ENCODE measurements at places on chromosomes 7 and 10. TPM values are rescaled to one million over a fixed set of nuclear protein-coding genes. Genes with fewer than 3 reads are reported as not detected.

Gene SPDYE8
- total RNA-seq = not detected

Gene LRIT1
- not detected for total RNA-seq

Gene NUTM2A
- 1.6 TPM for total RNA-seq

Gene GARIN1A
- total RNA-seq = 1.1 TPM

Gene GFRA1
- total RNA-seq = 3.6 TPM

Gene ETV1
- 118 TPM for total RNA-seq

Gene SERPINE1
- total RNA-seq = 2.0 TPM

Gene ANXA8L1
- total RNA-seq = not detected

Gene SYNPO2L
- 354 TPM for total RNA-seq

Gene CTNNA3
- 190 TPM for total RNA-seq

DNA sequence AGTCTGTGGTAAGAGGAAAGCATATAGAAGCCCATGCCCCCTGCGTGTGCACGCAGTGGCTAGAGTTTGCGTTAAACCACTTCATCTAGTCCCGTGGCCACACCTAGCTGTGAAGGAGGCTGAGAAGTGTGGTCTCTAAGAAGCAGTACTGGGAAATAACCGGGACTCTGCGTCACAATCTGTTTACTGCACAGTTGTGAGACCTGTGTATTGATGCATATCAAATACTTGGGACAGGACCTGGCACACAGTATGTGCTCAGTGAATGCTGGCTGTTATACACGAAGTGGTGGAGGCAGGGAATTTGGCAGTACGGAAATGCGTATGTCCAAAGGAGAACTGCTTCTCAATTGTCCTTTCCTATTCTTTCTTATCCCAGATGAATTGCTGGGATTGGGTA lies 149.5 kb downstream of the ARHGAP21 start:
- peaks cover 5% of the 10 kb centered on the region for H3K4me1 ChIP-seq
- no peak overlapping the region for H3K4me3 ChIP-seq
- H3K27me3 ChIP-seq = no peaks in the 10 kb centered on the region
- no peaks in the 10 kb centered on the region for H3K36me3 ChIP-seq
- no peak overlapping the region for H3K27ac ChIP-seq
- DNase-seq = no peak

- H3K36me3 ChIP-seq = no peaks in the 10 kb centered on the region
- peaks cover 7% of the 10 kb centered on the region for H3K4me1 ChIP-seq
- H3K27ac ChIP-seq = no peak overlapping the region
- no peak overlapping the region for H3K4me3 ChIP-seq
Observed at GRCh38 chr7:148334441-148334956, 256.1 kb upstream of the C7orf33 start.

- no peak overlapping the region for H3K4me3 ChIP-seq
- no peaks in the 10 kb centered on the region for H3K4me1 ChIP-seq
- H3K27ac ChIP-seq = no peak overlapping the region
- no peak for DNase-seq
- H3K27me3 ChIP-seq = no peaks in the 10 kb centered on the region
- no peaks in the 10 kb centered on the region for H3K36me3 ChIP-seq
Observed at GRCh38 chr10:53836638-53837037, 964.4 kb downstream of the PCDH15 start.

GRCh38 chr7:148733496-148733895 lies 34.8 kb downstream of the CUL1 start:
- no peak overlapping the region for H3K27ac ChIP-seq
- no peaks in the 10 kb centered on the region for H3K27me3 ChIP-seq
- no peak overlapping the region for H3K4me3 ChIP-seq
- H3K4me1 ChIP-seq = peaks cover 24% of the 10 kb centered on the region

GRCh38 chr10:70281609-70282008 lies 2.2 kb downstream of the NPFFR1 start:
- H3K4me1 ChIP-seq = peaks cover 3% of the 10 kb centered on the region
- H3K27me3 ChIP-seq = peaks cover 55% of the 10 kb centered on the region
- no peak overlapping the region for H3K4me3 ChIP-seq
- no peak overlapping the region for H3K27ac ChIP-seq
- DNase-seq = no peak

DNA sequence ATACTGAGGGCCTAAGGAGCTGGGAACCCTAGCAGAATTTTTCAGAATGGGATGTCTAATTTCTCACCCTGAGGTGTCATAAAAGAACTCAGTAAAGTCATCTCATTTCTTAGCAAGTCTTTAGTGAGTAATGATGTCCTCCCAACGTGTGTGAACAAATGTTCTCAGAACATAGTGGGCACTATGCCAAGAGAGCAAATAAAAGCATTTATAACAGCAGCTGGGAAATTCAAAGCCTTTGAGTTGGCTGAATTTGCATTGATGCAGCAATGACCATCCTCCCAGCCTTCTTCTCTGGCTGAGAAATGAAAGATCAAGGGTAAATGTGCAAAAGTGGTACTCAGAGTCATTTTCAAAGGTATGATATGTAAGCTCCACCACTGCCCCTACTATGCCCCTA lies 109.4 kb downstream of the FAM107B start:
- H3K27ac ChIP-seq = no peak overlapping the region
- H3K36me3 ChIP-seq = no peaks in the 10 kb centered on the region
- DNase-seq = no peak
- no peak overlapping the region for H3K4me3 ChIP-seq

- no peak overlapping the region for H3K27ac ChIP-seq
- no peaks in the 10 kb centered on the region for H3K4me1 ChIP-seq
- DNase-seq = no peak
- H3K36me3 ChIP-seq = no peaks in the 10 kb centered on the region
Observed at GRCh38 chr10:109780997-109781396, 142.3 kb downstream of the XPNPEP1 start.

- H3K36me3 ChIP-seq = no peaks in the 10 kb centered on the region
- peak overlapping the region; percentile 44 for H3K4me3 ChIP-seq
- H3K27me3 ChIP-seq = peaks cover 71% of the 10 kb centered on the region
- no peak overlapping the region for H3K27ac ChIP-seq
- DNase-seq = no peak
Observed at GRCh38 chr10:120457431-120458172, 575 bp downstream of the PLPP4 start.

DNA sequence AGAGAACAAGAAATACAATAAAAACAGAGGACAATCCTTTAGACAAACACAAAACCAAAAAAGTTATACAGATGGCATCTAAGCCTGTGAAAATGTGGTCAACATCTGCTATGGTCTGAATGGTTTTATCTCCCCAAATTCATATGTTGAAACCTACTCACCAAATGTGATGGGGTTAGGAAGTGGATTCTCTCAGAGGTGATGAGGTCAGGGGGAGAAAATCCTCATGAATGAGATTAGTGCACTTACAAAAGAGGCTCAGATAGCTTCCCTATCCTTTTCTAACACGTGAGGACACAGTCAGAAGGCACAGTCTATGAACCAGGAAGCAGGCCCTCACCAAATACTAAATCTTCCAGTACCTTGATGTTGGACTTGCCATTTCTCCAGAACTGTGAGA lies 147.8 kb upstream of the GPR22 start:
- H3K27ac ChIP-seq = no peak overlapping the region
- H3K27me3 ChIP-seq = no peaks in the 10 kb centered on the region
- no peak for DNase-seq
- no peaks in the 10 kb centered on the region for H3K4me1 ChIP-seq

DNA sequence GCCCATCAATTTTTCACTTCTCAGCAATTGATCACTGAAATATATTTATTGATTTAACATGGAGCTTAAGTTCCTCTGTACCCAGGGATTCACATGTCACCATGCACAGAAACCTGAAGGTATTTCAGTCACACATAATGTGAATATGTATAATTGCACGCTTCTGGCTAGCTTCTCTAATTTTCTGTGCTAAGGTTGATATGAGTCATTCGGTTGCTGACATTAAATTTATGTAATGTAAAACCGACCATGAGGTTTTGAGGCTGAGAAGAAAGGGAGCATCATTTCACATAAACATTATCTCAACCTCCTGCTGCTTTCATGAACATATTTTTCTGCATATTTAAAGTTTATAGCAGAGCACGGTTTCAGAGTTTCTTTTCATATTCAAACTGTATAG lies 381.0 kb upstream of the TPK1 start:
- H3K4me3 ChIP-seq = no peak overlapping the region
- H3K27ac ChIP-seq = no peak overlapping the region
- no peak for DNase-seq
- no peaks in the 10 kb centered on the region for H3K27me3 ChIP-seq
- H3K36me3 ChIP-seq = no peaks in the 10 kb centered on the region

- no peaks in the 10 kb centered on the region for H3K27me3 ChIP-seq
- DNase-seq = no peak
- H3K4me3 ChIP-seq = no peak overlapping the region
- peak overlapping the region; percentile 30 for H3K27ac ChIP-seq
Observed at GRCh38 chr7:28070297-28071055, 110.1 kb downstream of the JAZF1 start.

DNA sequence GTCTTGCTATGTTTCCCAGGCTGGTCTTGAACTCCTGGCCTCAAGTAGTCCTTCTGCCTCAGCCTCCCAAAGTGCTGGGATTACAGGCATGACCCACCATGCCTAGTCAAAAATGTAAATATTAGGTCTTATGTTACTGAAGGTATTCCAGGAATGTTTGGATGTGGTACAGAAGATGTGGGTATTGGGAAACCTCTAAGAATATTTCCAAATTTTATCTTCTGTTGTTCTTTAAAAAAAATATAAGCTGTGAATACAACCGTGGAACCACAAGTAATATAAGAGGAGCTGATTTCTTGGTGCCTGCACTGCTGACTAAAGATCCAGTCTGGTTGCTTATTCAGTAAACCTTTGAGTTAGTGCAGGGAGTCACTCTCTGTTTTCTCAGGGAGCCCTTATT lies 178.3 kb downstream of the AUTS2 start:
- peaks cover 13% of the 10 kb centered on the region for H3K4me1 ChIP-seq
- H3K27me3 ChIP-seq = no peaks in the 10 kb centered on the region
- DNase-seq = no peak
- no peaks in the 10 kb centered on the region for H3K36me3 ChIP-seq

DNA sequence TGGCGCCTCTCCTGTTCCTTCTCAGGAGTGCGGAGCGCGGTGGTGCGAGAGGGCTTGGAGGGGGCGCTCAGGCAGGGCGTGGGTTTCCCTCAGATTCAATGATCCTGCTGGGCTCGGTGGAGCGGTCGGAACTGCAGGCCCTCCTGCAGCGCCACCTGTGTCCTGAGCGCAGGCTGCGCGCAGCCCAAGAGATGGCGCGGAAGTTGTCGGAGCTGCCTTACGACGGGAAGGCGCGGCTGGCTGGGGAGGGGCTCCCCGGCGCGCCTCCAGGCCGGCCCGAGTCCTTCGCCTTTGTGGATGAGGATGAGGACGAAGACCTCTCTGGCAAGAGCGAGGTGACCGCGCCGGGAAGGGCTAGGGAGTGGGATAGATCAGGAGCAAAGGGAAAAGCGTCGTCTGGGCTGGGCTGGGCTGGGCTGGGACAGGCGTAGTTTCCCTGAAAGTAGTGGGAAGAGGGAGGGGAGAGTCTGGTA lies 17.0 kb downstream of the FAM131B start:
- no peaks in the 10 kb centered on the region for H3K4me1 ChIP-seq
- peak overlapping the region; percentile 13 for H3K4me3 ChIP-seq
- H3K27ac ChIP-seq = no peak overlapping the region
- H3K36me3 ChIP-seq = no peaks in the 10 kb centered on the region

DNA sequence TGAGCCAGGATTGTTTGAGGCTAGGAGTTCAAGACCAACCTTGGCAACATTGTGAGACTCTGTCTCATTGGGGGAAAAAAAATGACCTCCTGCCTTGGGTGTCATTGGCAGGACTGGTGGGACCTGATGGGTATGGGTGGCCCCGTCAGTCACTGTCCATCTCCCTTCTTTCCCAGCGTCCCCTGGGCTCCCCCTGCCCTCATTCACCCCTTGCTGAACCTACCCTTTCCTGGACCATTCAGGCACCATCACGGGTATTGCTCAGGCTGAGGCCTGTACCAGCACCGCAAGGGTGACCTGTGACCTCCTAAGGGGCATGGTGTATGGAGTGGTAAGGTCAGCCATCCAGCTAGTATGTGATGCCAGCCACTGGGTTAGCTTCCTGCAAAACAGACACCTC lies 19.4 kb downstream of the ASL start:
- no peaks in the 10 kb centered on the region for H3K27me3 ChIP-seq
- no peak for DNase-seq

GRCh38 chr7:93620057-93620456 lies 45.5 kb upstream of the CALCR start:
- no peaks in the 10 kb centered on the region for H3K27me3 ChIP-seq
- no peak overlapping the region for H3K4me3 ChIP-seq
- H3K4me1 ChIP-seq = no peaks in the 10 kb centered on the region
- no peak overlapping the region for H3K27ac ChIP-seq
- no peaks in the 10 kb centered on the region for H3K36me3 ChIP-seq
- no peak for DNase-seq

DNA sequence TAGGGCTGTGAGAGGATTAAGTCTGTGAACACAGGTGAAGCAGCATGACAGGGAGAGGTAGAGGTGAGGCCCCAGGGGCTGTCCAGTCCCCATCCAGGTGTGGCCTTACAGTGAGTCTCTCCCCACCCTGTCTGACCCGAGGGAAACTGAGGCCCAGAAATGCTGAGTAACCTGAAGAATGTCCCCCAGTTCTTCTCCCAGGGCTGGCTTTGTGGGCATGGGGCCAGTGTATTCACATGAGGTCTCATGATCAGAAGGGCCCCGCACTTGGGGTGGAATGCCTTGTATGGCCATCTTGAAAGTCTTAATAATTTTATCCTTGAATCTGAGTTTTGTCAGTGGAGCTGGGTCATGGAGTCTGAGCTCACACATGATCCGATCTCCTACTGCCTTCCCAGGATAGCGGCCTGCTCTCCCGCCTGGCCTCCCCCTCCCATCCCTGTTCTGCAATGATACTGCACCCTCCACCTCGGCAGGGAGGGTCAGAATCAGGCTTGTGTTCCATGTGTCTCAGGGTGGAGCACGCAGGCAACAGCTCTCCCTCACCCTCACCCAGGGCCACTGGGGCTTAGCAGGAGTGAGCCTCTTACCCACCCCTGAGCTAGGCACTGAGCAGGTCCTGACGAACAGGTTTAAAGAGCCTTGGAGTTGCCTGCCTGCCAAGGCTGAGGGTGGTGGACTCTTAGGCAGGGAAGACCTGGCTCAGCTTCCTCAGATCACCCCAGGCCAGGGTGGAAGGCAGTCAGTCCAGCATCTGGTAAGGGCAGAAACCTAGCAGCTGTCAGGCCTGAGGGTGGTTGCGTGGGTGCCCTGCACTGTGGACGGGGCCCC lies 41.4 kb upstream of the NPFFR1 start:
- no peak for DNase-seq
- no peaks in the 10 kb centered on the region for H3K36me3 ChIP-seq
- no peak overlapping the region for H3K4me3 ChIP-seq
- peaks cover 20% of the 10 kb centered on the region for H3K4me1 ChIP-seq
- H3K27me3 ChIP-seq = no peaks in the 10 kb centered on the region

DNA sequence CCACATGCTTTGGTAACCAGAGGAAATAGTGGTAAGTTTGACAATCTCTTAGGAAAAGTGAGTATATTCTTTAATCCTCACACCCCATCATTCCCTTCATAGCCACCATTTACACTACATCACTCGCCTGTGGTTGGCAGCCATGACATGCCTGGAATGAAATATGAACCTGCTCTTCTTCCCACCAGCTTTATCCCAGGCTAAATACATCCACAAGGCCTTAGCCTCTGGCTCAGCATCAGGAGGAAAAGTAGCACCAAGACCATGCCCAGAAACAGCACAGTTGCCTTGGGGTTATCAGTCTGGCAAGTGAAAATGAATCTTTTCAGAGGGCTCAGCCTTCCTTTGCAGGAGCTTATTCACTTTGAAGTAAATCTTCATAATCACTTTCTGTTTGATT lies 40.3 kb downstream of the SGCE start:
- no peaks in the 10 kb centered on the region for H3K27me3 ChIP-seq
- no peak for DNase-seq
- H3K4me3 ChIP-seq = no peak overlapping the region
- H3K36me3 ChIP-seq = no peaks in the 10 kb centered on the region
- H3K27ac ChIP-seq = no peak overlapping the region

GRCh38 chr7:140564643-140565042 lies 76.0 kb downstream of the DENND2A start:
- peaks cover 17% of the 10 kb centered on the region for H3K4me1 ChIP-seq
- no peak overlapping the region for H3K4me3 ChIP-seq
- no peak overlapping the region for H3K27ac ChIP-seq
- DNase-seq = no peak
